ENCODE measurements at places on chromosomes 11 and 22. TPM values are rescaled to one million over a fixed set of nuclear protein-coding genes. Genes with fewer than 3 reads are reported as not detected.
A peak's percentile ranks its signal among the peaks of the same experiment; 100 is the strongest.

KRTAP5-2 gene
- polyA plus RNA-seq, result 0.07 TPM

GRCh38 chr11:65260302-65260701 is 1.5 kb upstream of the POLA2 start:
- peaks cover 9% of the 10 kb centered on the region for H3K4me1 ChIP-seq
- no peak for DNase-seq
- H3K4me3 ChIP-seq, result no peak overlapping the region
- no peaks in the 10 kb centered on the region for H3K27me3 ChIP-seq
- no peak overlapping the region for H3K27ac ChIP-seq

SPTBN2 gene
- polyA plus RNA-seq, result 4.1 TPM

ZP1 gene
- polyA plus RNA-seq, result 2.7 TPM

GRCh38 chr11:6733326-6734275 is 38.2 kb downstream of the OR2AG2 start:
- peaks cover 3% of the 10 kb centered on the region for H3K4me1 ChIP-seq
- DNase-seq, result no peak
- no peak overlapping the region for H3K4me3 ChIP-seq
- no peak overlapping the region for H3K27ac ChIP-seq
- no peaks in the 10 kb centered on the region for H3K36me3 ChIP-seq
- peaks cover 3% of the 10 kb centered on the region for H3K27me3 ChIP-seq

GATD1 gene
- 13.6 TPM for polyA plus RNA-seq

OR4C12 gene
- polyA plus RNA-seq, result not detected

GRIA4 gene
- not detected for polyA plus RNA-seq

DNA sequence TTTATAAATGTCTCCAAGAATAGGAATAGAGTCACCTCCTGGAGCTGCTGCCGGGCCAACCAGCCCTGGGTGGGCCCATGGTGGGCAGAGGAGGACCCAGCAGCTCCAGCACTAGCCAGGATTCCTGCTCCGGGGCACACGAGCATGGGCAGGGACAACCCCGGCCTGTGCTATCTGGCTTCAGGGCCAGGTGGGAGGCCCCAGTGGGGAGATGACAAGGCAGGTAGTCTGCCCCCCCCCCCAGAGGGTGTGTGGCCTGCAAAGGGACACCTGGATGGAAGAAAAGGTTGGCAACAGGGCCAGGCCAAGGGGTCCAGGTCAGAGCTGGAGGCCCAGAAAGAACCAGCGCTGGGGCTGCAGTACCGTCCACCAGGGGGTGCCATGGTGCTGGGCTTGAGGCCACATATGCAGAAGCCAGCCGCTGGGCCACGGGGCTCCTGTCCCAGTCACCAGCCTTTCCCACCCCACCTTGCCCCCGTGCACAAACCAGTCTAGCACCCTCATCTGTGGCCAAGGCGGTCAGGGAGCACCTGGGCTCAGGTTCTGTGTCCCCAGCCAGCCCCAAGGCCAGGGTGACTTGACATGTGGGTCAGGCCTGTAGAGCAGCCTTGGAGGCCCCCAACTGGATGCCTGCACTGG is 3.4 kb downstream of the TSPAN32 start:
- H3K27ac ChIP-seq, result peak overlapping the region; percentile 14
- DNase-seq, result peak; percentile 63
- no peaks in the 10 kb centered on the region for H3K4me1 ChIP-seq
- H3K27me3 ChIP-seq, result no peaks in the 10 kb centered on the region

DNA sequence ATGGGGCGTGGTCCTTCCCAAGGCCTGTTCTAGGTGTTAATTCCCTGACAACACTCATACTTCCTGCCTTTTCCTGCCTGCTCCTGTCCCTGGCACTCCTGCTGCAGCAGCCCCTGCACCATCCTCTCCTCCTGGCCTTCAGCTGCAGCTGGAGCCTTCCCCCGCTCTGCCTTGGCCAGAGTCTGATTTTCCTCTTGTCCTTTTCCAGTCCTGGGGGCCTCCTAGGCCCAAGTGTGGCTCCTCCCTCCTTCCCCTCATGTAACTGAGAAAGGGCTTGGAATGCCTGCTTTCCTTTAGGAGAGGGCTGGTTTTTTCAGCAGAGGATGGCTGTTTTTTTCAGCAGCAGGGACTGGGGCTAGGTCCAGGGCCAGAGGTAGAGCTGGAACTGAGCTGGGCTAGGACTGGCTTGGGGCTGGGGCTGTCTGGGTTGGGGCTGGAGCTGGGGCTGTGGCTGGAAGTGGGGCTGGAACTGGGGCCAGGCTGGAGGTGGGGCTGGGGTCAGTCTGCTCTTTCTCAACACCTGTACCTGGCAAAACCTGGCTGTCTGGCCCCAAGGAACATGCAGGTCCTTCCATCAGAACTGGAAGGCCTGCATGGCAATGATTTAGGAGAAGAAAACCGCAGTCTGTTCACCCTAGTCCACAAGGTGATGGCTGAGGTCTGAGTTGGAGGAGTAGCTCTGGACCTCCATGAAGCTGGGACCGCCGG is 23.6 kb downstream of the ZC3H7B start:
- no peak overlapping the region for H3K27ac ChIP-seq
- no peak overlapping the region for H3K4me3 ChIP-seq
- DNase-seq, result no peak
- H3K4me1 ChIP-seq, result peaks cover 2% of the 10 kb centered on the region
- peaks cover 25% of the 10 kb centered on the region for H3K36me3 ChIP-seq

BTG4 gene
- polyA plus RNA-seq, result not detected

DNA sequence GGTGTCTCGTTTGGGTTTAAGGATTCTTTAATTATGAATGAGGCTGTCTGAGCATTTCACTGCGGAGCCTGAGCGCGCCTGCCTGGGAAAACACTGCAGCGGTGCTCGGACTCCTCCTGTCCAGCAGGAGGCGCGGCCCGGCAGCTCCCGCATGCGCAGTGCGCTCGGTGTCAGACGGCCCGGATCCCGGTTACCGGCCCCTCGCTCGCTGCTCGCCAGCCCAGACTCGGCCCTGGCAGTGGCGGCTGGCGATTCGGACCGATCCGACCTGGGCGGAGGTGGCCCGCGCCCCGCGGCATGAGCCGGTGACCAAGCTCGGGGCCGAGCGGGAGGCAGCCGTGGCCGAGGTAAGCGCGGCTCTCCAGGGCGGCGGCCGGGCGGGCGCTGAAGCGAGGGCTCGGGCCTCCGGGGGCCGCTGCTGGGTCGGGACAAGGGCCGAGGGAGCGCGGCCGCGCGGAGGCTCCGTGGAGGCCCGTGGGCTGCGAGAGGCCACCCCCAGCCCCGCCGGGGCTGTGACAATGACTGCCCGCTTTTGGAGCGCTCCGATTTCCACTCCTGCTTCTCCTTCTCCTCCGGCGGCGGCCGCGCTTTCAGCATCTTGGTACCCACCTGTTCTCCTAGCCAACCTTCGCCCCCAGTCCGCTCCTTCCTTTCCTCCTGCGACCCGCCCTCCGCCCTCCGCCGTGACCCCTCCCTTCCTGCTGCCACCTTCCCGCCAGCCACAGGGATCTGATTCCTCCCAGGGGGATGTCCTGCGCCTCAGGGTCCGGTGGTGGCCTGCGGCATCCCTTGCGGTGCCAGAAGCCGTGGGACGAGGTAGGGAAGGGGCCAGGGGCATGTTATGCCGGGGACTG is at the start of gene EXT2:
TSS of gene EXT2 (plus strand) at position 173 of the 854 bp plus-strand sequence. CDS start 12,035 bp downstream, outside the sequence.
- H3K4me1 ChIP-seq, result peaks cover 6% of the 10 kb centered on the region
- H3K36me3 ChIP-seq, result peaks cover 3% of the 10 kb centered on the region
- peak within 1 kb of the TSS; percentile 75 for H3K4me3 ChIP-seq

PLEKHA7 gene
- polyA plus RNA-seq, result 28.1 TPM

ANO9 gene
- 363 TPM for polyA plus RNA-seq

GRCh38 chr11:87722756-87723565 is 452.3 kb downstream of the RAB38 start:
- DNase-seq, result peak; percentile 53
- no peak overlapping the region for H3K27ac ChIP-seq
- H3K4me3 ChIP-seq, result no peak overlapping the region
- H3K36me3 ChIP-seq, result no peaks in the 10 kb centered on the region
- H3K4me1 ChIP-seq, result no peaks in the 10 kb centered on the region

TMEM86A gene
- polyA plus RNA-seq, result 1.6 TPM

GRCh38 chr11:61955422-61956135 is 5.4 kb downstream of the BEST1 start:
- peak; percentile 62 for DNase-seq
- H3K27ac ChIP-seq, result peak overlapping the region; percentile 77
- H3K4me3 ChIP-seq, result peak overlapping the region; percentile 26

APOL3 gene
- polyA plus RNA-seq, result 19.7 TPM

GRCh38 chr11:13297917-13298356 is 20.3 kb downstream of the BMAL1 start:
- no peak for DNase-seq
- no peaks in the 10 kb centered on the region for H3K36me3 ChIP-seq
- no peaks in the 10 kb centered on the region for H3K4me1 ChIP-seq
- H3K4me3 ChIP-seq, result no peak overlapping the region

DNA sequence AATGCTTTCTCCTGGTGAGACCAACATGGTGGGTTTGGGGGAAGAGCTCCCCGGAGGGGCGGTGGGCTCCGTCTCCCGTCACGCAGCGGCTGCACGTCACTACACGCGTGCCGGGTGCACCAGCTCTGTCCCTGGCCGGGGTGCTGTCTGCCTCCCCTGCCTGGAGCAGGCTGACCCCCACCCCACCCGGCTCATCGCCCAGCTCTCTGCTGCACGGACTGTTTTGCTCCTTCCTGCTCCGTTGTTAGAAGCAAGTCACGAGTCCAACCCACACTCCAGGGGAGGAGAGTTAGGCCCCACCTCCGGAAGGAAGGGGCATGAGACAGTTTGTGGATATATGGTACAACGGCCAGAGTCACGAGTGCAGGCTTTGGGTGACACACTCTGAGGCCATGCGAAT is 364.9 kb downstream of the BRD1 start:
- H3K36me3 ChIP-seq, result no peaks in the 10 kb centered on the region
- no peak overlapping the region for H3K27ac ChIP-seq
- no peaks in the 10 kb centered on the region for H3K4me1 ChIP-seq
- no peak for DNase-seq
- H3K4me3 ChIP-seq, result no peak overlapping the region
- H3K27me3 ChIP-seq, result no peaks in the 10 kb centered on the region

DNA sequence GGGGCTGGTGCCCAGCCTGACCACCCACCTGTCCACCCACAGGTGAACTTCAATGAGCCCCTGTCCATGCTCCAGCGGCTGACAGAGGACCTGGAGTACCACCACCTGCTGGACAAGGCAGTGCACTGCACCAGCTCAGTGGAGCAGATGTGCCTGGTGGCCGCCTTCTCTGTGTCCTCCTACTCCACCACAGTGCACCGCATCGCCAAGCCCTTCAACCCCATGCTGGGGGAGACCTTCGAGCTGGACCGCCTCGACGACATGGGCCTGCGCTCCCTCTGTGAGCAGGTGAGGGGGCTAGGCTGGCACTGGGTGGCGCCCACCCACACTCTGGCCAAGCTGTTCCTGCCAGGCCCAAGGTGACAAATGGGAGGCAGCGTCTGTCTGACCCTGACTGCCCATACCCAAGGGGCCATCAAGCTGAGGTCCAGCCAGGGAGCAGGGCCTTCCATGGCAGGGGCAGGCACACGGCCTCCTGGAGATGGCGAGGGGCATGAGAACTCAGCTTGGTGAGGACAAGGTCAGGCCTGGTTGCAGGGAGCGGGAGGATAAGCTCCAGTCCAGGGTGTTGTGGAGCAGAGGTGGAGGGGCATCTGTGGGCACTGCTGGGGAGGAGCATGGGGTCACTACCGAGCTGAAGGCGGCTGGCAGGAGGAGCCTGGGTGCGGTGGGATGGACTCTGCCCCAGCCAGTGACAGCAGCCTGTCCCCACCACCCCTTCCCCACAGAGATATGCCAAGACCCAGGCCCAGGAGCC is 77.7 kb downstream of the MORC2 start:
- no peak overlapping the region for H3K4me3 ChIP-seq
- H3K36me3 ChIP-seq, result no peaks in the 10 kb centered on the region
- no peaks in the 10 kb centered on the region for H3K27me3 ChIP-seq
- DNase-seq, result peak; percentile 46
